ENCODE measurements at places on chromosomes 5 and 9. TPM values are rescaled to one million over a fixed set of nuclear protein-coding genes. Genes with fewer than 3 reads are reported as not detected.

DNA sequence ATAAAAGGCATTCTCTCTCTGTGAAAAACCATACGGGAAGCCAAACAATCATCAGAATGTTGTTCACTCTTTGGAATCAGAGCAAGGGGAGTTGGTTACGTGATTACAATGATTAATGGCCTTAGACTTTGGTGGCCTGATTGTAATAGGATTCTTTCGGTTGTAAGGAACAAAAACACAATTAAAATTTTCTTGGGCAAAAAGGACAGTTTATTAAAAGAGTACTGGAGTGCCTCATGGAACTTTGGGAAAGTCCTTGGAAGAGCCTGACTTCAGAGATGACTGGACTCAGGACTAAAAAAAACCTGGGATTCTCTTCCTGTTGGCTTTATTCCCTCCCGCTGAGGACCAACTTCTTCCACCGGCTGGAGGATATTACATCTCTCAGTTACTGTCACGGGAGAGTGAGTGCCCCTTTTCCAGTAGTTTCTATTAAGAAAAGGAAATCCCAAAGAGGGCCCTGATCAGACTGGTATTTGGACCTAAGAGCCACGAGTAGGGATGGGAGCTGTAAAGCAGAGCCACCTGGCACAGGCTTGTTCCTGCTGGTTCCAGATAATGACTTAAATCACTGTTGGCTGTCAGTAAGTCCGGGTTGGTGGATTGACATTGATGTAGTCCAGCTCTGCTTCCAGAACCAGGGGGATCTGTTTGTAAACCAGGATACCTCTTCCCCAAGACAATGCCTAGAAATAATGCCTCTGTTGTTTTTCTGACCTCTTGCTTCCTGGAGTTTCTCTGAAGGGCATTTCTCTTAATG, 53.9 kb downstream of the CFAP95 start:
- DNase-seq: no peak
- no peaks in the 10 kb centered on the region for H3K27me3 ChIP-seq
- no peaks in the 10 kb centered on the region for H3K36me3 ChIP-seq
- no peak overlapping the region for H3K4me3 ChIP-seq

DNA sequence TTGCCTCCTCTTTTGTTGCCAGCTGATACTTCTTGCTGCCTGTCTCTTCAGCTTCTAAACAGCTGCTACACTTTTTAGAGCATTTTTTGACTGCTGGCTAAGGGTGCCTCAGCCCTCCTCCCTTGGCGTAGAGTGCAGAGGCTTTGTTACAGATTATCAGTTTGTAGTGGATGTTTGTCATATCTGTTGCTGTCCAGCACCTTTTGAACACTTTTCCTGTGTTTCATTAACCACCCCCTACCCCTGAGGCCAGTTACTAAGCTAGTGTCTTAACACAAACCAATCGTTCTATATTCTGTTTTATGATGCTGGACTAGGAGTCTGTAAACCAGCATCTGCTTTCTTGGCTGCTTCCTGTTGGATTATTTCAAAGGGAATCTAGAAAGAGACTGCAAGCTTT, 441.5 kb downstream of the DNAH5 start:
- H3K27me3 ChIP-seq: no peaks in the 10 kb centered on the region
- no peaks in the 10 kb centered on the region for H3K4me1 ChIP-seq
- peaks cover 1% of the 10 kb centered on the region for H3K36me3 ChIP-seq
- H3K4me3 ChIP-seq: no peak overlapping the region
- H3K27ac ChIP-seq: no peak overlapping the region

GRCh38 chr5:141637123-141637766, 448 bp downstream of the RELL2 start:
- H3K36me3 ChIP-seq: peaks cover 7% of the 10 kb centered on the region
- peaks cover 54% of the 10 kb centered on the region for H3K4me1 ChIP-seq
- peak overlapping the region; percentile 96 for H3K4me3 ChIP-seq
- peak overlapping the region; percentile 64 for H3K27ac ChIP-seq
- H3K27me3 ChIP-seq: no peaks in the 10 kb centered on the region

- H3K27me3 ChIP-seq: peaks cover 54% of the 10 kb centered on the region
- H3K4me3 ChIP-seq: no peak overlapping the region
- no peak overlapping the region for H3K27ac ChIP-seq
- no peaks in the 10 kb centered on the region for H3K4me1 ChIP-seq
- DNase-seq: no peak
- no peaks in the 10 kb centered on the region for H3K36me3 ChIP-seq
These were observed 198.0 kb upstream of the MVB12B start for GRCh38 chr9:126128494-126129142.

- no peaks in the 10 kb centered on the region for H3K4me1 ChIP-seq
- DNase-seq: no peak
- no peaks in the 10 kb centered on the region for H3K27me3 ChIP-seq
- H3K36me3 ChIP-seq: no peaks in the 10 kb centered on the region
These were observed 295.2 kb downstream of the BRINP1 start for GRCh38 chr9:119074017-119074416.

- peaks cover 22% of the 10 kb centered on the region for H3K4me1 ChIP-seq
- no peak overlapping the region for H3K4me3 ChIP-seq
- DNase-seq: no peak
- no peaks in the 10 kb centered on the region for H3K36me3 ChIP-seq
These were observed 220.6 kb upstream of the MAP3K1 start for GRCh38 chr5:56594792-56595191.

GRCh38 chr9:70485273-70485858, 70.9 kb upstream of the KLF9 start:
- no peak for DNase-seq
- H3K4me3 ChIP-seq: no peak overlapping the region
- no peaks in the 10 kb centered on the region for H3K36me3 ChIP-seq
- H3K27me3 ChIP-seq: no peaks in the 10 kb centered on the region
- no peak overlapping the region for H3K27ac ChIP-seq
- H3K4me1 ChIP-seq: peaks cover 23% of the 10 kb centered on the region

GRCh38 chr5:172541773-172542136, 87.4 kb upstream of the SH3PXD2B start:
- no peaks in the 10 kb centered on the region for H3K4me1 ChIP-seq
- no peak for DNase-seq
- no peak overlapping the region for H3K27ac ChIP-seq
- H3K36me3 ChIP-seq: no peaks in the 10 kb centered on the region
- no peak overlapping the region for H3K4me3 ChIP-seq

DNA sequence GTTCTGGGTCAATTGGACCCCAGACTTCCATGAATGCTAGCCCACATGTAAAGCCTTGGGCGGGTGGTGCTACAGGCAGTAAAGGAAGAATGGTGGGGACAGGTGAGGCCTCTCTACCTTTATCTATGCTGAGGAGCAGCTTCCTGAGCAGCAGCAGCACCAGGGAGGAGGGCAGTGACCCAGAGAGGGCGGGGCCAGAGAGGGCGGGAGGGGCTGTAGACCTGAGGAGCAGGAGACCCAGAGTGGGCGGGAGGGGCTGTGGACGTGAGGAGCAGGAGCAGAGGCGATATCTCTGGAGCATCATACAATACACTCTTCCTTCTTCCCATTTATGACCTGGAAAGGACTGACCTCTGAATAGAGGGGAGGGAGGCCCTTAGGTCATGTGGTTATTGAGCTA, 165.9 kb downstream of the MTRR start:
- no peaks in the 10 kb centered on the region for H3K4me1 ChIP-seq
- no peaks in the 10 kb centered on the region for H3K36me3 ChIP-seq

DNA sequence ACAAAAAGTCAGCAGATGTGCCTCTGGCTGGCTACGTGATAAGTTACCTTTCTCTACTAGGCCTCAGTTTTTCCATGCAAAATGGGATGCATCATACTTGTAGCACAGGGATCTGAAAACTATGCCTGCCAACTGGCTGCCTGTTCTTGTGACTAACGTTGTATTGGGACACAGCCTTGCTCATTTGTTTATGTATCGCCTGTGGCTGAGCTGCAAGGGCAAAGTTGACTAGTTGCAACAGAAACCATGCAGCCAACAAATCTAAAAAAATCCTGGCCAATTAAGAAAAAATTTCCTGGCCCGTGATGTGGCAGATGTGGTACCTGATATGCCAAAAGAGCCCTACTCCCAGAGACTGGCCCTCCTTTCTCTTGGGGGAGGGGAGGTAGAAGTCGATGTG, 131.3 kb downstream of the SEC61B start:
- H3K27ac ChIP-seq: no peak overlapping the region
- no peaks in the 10 kb centered on the region for H3K4me1 ChIP-seq
- H3K4me3 ChIP-seq: no peak overlapping the region
- no peak for DNase-seq
- no peaks in the 10 kb centered on the region for H3K36me3 ChIP-seq

- peaks cover 83% of the 10 kb centered on the region for H3K4me1 ChIP-seq
- peak; percentile 39 for DNase-seq
- peak overlapping the region; percentile 3 for H3K27ac ChIP-seq
- H3K27me3 ChIP-seq: no peaks in the 10 kb centered on the region
- no peaks in the 10 kb centered on the region for H3K36me3 ChIP-seq
- H3K4me3 ChIP-seq: peak overlapping the region; percentile 74
These were observed 138.9 kb downstream of the GADD45G start for GRCh38 chr9:89743573-89744254.

DNA sequence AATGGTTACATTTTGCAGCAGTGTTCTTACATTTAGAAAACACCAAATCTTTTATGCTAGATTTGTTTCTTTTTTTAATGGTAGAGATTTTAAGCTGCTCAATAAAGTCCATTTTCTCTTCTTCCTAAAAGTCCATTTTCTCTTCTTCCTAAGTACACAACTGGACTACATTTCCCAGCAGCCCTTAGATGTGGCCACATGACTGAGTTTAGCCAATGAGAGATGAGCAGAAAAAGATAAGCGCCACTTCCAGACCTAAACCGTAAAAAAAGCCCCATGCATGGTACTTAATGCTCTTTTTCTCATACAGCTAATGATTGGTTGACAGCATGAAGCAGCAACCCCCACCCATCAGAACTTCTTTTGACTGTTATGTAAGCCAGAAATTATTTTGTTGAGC, 206.7 kb downstream of the FAM114A2 start:
- no peaks in the 10 kb centered on the region for H3K36me3 ChIP-seq
- no peaks in the 10 kb centered on the region for H3K27me3 ChIP-seq
- no peak overlapping the region for H3K4me3 ChIP-seq
- no peak for DNase-seq
- H3K4me1 ChIP-seq: no peaks in the 10 kb centered on the region
- H3K27ac ChIP-seq: no peak overlapping the region

DNA sequence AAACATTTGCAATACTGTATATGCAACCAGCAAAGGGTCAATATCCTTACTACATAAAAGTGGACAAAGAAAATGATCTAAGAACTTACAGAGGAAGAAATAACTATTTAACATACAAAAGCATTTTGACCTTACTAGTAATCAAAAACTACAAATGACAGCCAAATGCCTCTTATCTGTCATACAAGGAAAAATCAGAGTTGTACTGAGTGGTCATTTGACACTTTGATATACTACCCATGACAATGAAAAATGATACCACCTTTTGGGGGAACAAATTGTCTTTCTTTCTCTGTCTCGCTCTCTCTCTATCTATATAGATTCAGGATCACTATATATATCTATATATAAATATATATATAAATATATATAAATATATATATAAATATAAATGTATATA, 50.4 kb upstream of the ZSWIM6 start:
- H3K27ac ChIP-seq: no peak overlapping the region
- no peak overlapping the region for H3K4me3 ChIP-seq
- H3K27me3 ChIP-seq: no peaks in the 10 kb centered on the region
- no peaks in the 10 kb centered on the region for H3K36me3 ChIP-seq
- no peak for DNase-seq

GRCh38 chr5:125175348-125176004, 429.0 kb upstream of the ZNF608 start:
- H3K36me3 ChIP-seq: no peaks in the 10 kb centered on the region
- no peak for DNase-seq
- H3K27ac ChIP-seq: no peak overlapping the region
- no peak overlapping the region for H3K4me3 ChIP-seq

- H3K27me3 ChIP-seq: no peaks in the 10 kb centered on the region
- peaks cover 28% of the 10 kb centered on the region for H3K36me3 ChIP-seq
- H3K27ac ChIP-seq: no peak overlapping the region
These were observed 104.4 kb downstream of the DENND1A start for GRCh38 chr9:123825342-123826060.

GRCh38 chr9:32906213-32906612, 95.2 kb downstream of the APTX start:
- H3K27me3 ChIP-seq: peaks cover 25% of the 10 kb centered on the region
- peaks cover 5% of the 10 kb centered on the region for H3K4me1 ChIP-seq
- H3K36me3 ChIP-seq: peaks cover 2% of the 10 kb centered on the region
- no peak for DNase-seq
- no peak overlapping the region for H3K27ac ChIP-seq

GRCh38 chr5:96235008-96235910, 197.8 kb downstream of the PCSK1 start:
- no peak overlapping the region for H3K27ac ChIP-seq
- H3K27me3 ChIP-seq: peaks cover 43% of the 10 kb centered on the region
- DNase-seq: no peak
- no peaks in the 10 kb centered on the region for H3K36me3 ChIP-seq

DNA sequence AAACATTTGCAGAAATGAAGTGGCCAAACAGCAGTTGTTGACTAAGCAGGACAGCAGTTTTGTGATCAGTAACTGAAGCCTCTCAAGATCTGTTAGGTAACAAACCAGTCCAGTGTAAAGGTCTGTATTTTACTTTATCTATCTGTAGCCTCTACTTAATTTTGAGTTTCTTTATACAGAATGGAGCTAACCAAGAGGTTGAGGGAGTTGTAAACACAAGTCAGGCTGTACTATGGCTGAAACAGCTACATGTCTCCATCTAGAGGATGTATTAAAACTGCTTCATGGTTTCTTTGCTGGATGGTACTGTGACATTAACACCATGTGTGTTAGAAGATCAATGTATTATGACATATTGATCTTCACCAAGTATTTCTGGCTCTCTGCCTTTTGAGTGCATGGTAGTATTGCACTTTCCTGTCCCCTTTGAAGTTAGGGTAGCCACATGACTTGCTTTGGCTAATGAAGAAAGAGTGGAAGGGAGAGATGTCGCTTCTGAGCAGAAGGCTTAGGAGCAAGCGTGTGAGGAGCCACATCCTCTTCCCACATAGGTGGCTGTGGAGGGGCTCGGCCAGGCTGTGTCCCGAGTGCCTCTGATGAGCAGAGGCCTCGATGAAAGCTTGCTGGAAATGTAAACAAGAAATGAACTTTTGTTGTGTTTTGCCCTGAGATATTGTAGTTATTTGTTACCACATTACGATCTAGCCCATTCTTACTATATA, 105.6 kb upstream of the PCA3 start:
- peaks cover 8% of the 10 kb centered on the region for H3K27me3 ChIP-seq
- no peak for DNase-seq

Gene P4HA2
- total RNA-seq: 3.2 TPM

Gene FTMT
- total RNA-seq: not detected

Gene SPATA6L
- total RNA-seq: 0.60 TPM

Gene RASGRF2
- total RNA-seq: 20.5 TPM

Gene GDNF
- not detected for total RNA-seq

Gene NMUR2
- not detected for total RNA-seq

Gene C9orf50
- total RNA-seq: not detected

Gene GMCL2
- total RNA-seq: not detected

Data from activated T-cell treated with anti-CD3 and anti-CD28 coated beads, Interleukin-2, amount 50 U/mL, for 72 hours (primary cell).